NCI-H1417 treated with DMSO at 0.1 percent for 48 hours (cell line): ENCODE measurements at places on chromosomes 4 and X.

DNA sequence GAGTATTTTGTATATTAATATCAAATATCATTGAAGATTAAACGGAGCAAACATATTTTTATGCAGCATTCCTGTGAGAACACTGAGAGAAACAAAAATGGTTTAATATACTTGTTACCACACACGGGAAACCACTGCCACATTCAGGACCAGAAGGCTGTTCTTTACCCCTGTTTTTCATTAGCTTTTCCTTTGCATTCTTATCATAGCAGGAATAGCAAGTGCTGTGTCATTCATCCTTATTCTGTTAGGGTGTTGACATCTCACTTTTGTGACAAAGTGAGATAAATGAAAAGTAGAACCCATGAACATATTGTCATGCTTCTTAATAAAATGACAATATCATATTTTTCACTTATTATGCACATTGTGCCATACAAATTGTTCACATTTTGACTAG lies 212.4 kb upstream of the NDST4 start:
- DNase-seq: no peak

DNA sequence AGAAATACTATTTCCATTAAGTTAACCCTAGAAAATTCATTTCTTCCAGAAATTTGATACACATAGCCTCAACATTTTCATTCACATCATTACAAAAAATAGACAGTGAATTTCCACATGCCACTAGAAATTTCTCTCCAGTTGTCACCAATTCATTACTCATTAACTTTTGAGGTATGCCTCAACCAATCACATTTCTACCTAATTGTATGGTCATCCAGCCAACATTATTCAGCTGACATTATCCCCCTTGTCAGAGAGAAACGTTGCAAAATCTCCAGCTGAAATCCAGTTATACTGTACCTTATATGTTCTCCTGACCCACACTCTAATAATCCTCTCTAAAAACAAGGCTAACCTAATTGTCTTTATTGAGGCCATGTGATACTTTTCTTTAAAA lies 24.8 kb downstream of the FRYL start:
- DNase-seq: no peak

DNA sequence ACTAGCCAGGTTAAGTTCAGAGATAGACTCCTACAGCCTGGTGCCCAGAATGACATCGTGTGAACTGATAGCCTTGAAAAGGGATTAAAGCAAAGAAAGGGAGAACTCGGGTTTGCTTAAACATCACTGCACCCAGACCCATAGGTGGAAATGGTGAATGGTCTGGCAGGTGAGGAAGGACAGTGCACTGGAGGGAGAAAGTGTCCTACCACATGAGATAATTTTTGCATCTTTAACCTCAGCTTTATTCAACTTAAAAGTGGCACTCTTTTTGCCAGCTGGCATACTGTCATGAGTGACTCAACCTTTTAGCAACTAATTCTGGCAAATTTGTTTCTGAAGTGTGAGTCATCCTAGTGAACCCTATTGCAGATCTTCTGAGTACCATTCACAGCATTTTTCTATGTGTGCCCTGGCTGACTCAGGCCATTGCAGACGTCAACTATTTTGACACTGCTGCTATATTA lies 53.0 kb upstream of the DAPP1 start:
- no peak for DNase-seq

GRCh38 chr4:2795300-2795892 lies 2.5 kb downstream of the SH3BP2 start:
- no peak for DNase-seq

GRCh38 chrX:20382518-20383297 lies 116.0 kb upstream of the RPS6KA3 start:
- DNase-seq: no peak

DNA sequence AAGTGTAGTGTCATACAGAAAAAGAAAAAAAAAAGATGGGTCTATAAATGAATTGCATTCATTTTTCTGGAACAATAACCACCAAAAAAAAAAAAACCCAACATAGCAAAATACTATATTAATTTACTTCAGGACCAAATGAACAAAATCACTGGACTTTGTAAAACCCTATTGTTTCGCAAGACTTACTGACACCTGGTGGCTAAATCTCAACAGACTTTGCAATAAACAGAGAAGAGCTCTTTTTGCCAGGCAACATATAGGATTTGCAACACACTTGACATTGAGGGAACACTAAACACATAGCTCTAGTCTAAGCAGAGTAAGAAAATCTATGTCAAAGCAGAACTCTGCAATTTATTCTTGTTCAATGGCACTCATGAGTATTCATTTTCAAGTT lies 990.2 kb downstream of the STPG2 start:
- DNase-seq: no peak

DNA sequence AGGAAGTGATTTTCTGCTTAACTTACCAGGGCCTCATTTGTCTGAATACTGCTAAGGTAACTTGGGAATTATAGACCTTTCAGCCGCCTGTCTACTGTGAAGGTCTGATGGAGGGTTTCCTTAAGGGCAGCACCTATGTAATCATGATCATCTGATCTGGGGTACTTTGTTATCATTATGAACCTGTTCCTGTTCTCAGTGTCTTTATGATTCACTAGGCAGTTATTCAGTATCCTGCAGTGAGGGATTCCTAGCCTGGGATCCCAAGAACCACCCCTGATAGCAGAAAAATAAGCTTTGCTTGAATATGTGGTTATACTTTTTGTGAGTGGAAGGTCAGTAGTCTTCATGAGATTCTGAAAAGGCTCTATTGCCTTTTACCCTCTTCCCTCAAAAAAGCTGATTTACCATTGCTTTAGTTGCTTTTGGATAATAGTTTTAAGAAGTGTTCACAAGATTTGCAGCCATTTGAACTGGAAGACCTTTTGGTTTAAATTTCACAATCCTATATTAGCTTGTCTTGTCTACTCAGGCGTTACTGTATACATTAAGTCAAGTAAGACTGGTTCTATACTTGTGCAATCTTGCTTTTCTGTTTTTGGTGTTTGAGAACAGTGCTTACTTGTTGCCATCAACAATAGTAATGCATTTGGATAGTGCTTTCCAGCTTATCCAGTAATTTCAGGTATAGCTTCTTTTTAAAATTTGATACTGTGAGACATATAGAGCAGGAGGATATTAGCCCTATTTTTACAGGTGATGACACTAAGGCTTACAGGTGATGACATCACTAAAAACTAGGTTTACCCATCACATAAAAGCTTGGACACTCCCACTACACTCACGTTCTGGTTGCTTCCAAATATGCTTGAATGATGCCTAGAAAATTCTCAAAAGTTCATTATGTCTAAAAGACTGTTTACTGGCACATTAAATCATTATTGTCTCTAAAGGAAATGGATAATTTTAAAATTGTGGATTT lies 60.0 kb downstream of the FHIP1A start:
- no peak for DNase-seq

- DNase-seq: no peak
Observed at GRCh38 chr4:5793514-5793913, 82.5 kb downstream of the EVC start.

GRCh38 chrX:20547611-20548051 lies 280.9 kb upstream of the RPS6KA3 start:
- no peak for DNase-seq

DNA sequence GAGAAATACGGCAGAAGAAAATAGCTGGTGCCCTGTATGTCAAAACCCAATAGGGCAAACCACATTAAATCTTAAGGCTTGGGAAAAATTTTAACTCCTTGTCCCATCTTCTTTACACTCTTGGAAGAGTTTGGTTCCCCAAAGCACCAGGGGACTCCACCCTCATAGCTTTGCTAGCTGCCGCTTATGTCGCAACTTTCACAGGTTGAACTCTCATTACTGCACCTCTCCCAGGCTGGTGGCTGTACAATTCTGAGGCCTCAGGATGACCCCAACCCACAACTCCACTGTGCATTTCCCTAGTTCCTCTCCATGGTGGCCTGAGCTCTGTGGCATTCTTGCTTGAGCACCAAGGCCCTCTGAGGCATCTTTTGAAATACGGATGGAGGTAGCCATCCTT lies 1478.8 kb downstream of the FAM133A start:
- DNase-seq: no peak

DNA sequence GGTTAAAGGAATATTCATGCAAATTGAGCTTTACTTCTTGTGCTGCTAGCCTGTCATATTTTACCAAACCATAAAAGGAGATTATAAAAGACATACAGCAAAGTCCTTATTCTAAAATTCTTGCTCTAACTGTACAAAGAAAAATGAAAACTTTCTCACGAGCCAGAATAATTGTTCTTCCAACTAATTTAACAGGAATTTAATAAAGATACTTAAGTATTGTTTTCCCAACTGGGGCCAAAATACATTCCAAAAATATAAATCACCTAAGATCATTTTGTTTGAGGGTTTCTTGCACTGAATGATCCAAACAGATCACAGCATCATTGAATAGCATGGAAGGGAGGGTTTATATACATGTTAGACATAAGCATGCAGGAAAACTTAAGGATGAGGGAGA lies 127.1 kb upstream of the PCDH18 start:
- no peak for DNase-seq

DNA sequence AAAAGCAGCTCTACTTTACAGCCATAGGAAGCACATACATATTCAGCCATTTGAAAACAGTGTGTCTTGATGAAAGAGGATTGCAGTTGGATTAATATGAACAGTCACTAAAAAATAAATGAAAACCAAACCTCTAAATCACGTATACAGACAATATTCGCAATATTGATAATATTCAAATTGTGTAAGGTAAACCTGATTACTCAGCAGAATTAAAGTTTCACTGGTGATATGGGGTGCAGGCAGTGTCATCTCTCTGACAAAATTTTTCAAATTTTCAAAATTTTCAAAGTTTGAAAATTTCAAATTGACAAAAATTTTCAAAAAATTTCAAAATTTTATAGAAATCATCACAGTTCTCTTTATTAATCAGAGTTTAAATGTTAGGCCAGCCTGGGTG lies 55.7 kb downstream of the FAT4 start:
- DNase-seq: no peak
